ENCODE measurements at places on chromosomes 4 and X.

- peak; percentile 47 for DNase-seq
Measured at GRCh38 chr4:7960790-7961655, 21.4 kb upstream of the AFAP1 start.

DNA sequence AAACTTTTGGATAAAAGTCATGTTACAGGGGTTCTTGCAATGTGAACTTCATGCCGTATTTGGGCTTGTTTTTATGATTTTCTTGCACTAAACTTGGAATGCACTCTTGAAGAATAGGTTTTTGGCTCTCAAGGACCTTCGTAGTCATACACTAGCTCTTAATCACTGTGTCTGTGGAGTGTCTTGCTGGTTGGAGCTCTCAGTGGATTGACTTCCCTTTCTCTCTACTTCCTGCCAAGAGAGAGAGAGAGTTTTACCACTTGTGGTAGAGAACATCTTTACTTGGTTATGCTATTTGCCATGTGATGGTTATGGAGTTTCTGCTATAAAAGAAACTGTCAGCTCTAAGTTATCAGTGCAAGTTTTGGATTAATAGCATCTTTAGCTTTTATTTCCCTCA is 112.4 kb downstream of the BMPR1B start:
- DNase-seq = no peak

DNA sequence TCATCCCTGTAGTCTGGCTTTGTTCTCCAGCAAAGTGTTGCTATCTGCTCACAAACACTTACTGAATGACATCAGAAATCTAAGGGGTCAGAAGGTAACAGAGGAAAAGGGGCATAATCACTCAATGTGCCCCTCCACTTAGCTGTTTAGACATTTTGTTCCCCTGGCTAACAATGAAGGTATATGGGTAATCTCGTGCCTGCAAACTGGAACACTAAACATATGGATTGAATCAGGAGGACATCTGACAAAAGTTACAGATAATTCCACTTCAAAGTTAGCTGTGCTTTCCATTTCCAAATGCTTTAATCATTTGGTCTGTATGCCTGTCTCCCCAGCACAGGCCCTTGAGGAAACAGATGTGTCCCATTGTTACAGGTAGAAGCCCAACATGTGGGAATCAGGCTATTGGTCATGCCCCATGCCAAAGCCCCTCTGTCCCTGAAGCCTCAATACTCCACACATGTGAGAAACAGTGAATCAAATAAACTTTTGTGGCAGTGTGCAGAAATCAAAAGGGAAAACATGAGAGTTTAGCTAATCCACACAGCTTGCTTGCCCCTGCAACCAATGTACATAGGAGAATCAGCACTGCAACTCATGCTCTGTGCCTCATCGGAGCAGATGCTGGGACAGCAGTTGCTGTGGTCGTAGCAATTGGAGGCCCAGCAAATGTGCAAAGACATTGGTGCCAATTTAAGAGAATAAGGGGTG is 111.7 kb downstream of the RNF150 start:
- DNase-seq = no peak

DNA sequence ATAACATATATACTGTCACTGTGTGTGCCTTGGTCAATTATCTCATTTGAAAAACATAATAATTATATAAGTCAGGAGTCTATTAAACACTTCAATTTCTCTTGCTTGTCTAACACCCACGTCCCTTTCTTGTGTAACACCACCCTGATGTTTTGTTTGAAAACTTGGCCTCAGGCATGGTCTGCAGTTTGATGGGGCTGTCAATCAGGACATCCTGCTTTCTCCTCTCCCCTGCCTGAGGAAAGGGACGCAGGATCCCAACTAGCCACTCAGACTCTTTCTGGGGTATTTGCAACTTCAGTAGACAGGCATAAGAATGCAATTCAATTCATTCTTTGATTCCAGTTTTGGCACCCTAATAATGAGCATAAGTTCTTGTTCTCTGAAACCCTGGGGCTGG is 48.8 kb downstream of the DKK2 start:
- DNase-seq = no peak

DNA sequence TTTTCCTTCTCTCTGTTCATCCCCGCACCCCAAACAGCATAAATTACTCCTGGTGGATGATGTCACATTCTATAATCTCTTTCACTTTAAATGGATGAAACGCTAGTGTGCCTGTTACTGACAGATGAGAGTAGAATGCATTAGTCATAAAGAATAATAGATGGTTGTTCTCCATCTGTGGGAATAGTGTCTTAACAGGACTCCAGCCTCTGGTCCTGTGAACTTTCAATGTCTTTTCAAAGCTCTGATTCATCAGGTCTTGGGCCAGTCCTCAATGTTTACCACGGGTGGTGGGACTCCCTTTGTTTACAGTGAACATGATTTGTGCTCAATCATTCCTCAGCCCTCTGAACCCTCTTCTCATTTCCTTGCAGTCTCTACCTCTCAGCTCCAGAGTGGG is 182.6 kb downstream of the GABRB1 start:
- no peak for DNase-seq

- DNase-seq = no peak
Measured at GRCh38 chr4:73875401-73875800, 6.2 kb downstream of the CXCL1 start.

DNA sequence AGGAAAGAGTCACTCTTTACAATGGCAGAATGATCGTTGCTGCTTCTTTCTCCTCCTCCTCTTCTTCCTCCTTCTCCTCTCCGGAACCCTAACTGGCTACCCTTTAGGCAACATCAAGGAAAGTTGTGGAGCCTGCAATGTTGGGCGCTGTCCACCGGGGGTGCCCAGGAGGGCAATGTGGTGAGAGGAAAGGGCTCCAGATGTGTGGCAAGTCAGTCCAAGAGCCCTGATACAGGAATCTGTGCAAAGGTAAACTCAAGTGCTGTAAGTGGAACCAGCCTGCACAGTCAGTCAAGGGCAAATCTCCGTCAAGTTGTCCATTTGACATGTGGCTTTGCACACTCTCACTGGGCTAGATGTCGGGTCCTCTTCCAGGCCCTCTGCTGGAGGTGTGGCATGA is 2.8 kb downstream of the RTL5 start:
- peak; percentile 62 for DNase-seq

DNA sequence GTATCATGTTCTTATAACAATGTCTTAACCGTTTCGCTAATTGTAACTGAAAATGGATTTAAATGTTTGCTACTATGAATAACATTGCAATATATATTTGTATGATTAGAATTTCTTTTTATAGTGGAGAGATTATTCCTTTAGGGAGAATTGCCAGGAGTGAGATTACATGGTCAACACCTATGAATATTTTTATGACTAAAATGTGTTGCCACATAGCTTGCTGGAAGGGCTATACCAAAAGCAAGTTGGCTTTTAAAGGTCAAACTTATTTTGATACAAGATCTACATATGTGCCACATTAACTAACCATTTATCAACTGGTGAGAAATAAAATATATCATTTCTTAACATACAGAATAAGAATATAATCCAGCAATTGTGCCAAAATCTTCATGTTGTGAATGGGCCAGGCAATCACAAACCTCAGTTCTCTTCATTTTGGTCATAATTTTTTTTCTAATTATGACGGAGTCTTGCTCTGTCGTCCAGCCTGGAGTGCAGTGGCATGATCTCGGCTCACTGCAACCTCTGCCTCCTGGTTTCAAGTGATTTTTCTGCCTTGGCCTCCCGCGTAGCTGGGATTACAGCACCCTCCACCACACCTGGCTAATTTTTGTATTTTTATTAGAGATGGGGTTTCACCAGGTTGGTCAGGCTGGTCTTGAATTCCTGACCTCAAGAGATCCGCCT is 10.0 kb upstream of the EGF start:
- no peak for DNase-seq

DNA sequence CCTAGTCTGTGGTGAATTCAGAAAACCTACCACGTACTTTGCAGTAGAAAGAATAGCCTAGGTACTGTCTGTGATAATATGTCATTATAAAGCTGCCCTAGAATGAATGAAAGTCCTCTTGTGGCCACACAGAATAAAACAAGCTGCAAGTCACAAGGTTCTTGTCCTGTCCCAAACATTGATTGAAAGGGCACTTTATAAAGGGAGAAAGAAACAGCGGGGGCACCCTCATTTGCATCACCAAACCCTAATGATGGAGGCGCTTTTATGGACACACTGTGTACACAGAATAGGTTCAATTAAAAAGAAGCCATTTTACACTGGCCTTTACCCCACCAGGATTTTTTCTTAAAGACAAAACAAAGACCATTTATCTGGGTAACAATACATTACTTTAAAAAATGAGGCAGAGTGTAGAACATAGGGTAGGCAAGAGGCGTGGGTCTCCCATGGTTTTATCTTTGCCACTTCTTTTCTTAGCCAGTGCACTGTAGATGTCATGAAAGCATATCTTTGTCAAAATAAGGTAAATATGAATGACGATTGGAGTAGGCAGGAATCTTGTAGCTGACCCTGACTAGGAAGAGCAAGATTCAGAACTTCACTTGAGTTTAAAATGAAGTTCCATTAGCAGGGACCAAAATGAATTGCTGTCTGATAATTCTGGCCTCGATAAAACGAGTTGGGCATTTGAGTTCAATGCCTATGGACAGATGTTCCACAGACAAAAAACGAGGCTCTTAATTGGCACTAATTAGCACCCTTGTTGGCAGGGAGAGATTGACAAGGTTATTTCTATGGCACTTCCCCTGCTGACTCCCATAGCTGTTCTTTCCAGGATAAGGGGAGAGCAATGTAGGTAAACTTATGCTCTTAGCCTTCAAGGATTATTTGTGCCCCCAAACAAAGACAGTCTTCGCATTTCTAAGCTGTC is 365.1 kb downstream of the AFF2 start:
- no peak for DNase-seq

DNA sequence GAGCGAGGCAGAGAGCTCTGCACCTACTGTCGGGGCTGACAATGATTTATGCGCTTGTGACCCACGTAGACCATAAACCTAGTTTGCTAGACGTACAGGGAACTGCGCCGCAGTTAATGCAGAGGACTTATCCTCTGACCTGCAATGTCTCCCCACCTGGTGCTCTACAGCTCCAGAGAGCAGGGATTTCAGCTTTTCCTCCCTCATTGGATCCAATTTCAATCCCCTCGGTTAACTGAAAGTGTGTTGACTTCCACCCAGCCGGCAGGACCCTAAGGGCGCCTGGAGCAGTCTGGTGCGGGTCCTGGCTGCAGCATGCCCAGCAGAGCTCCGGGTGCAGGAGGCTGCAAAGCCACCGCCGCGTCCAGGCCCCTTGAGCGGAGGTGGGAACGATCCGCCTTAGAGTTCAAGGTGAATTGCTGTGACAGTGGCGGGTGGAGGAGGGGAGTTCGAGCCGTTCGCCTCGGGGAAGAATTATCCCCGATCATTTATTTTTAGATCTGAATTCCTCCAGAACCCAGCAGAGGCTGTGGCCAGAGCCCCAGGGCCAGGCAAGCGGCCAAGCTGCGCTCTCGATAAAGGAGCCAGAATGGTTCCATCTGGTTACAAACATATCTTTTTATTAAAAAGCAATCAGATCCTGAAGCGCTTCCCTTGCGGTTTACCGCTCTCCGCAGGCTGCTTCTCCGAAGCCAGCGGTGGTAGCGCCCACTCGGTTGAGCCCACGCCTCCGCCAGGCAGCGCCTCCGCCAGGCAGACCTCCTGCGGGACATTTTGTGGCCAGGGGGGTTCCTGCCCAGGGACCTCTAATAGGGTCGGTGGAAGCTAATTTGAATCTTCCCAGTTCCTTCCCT is 66.0 kb downstream of the FBXO8 start:
- DNase-seq = peak; percentile 46

GRCh38 chr4:2443061-2443730 is 24.4 kb downstream of the CFAP99 start:
- no peak for DNase-seq

- DNase-seq = no peak
Measured at GRCh38 chr4:36235306-36235705, 9.0 kb downstream of the ARAP2 start.
